ENCODE measurements at places on chromosomes 3 and 15.

DNA sequence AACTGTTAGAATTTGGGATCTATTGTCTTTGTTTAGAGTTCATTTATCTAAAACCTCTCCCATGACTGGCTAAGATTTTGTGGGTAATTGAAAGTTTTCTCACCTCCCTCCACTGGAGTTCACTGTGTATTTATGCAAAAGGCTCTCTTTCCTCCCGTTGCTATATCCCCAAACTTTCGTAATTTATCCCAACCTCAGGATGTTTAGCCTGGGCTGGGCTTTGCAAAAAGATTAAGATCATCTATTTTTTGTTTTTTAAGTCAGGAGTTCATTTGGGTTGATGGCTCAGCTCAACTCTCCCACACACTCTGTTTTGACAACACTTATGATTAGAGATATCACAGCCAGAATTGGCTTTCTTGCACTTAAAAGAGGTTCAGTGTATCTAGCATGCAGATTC is 27.0 kb downstream of the SUCNR1 start:
- DNase-seq = no peak

GRCh38 chr3:73294537-73294936 is 233.1 kb downstream of the EBLN2 start:
- DNase-seq = no peak

DNA sequence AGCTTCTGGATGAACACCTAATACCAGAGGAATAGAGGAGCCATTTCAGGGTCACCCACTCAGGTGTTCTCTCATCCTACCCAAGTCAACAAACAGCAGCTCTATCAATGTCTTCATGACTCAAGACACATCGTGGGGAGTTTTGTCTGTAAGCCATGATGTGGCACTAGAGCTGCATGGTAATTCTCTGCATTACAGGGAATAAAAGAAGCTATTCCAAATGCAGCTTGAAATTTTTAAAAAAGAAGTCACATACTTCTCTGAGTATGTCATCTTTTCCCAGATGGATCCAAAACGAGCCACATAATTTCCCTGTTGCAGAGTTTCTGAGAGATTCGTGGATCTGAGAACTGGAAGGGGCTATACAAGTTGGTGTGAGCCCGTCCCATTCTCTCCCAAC is 6.1 kb upstream of the THSD4 start:
- DNase-seq = no peak

- DNase-seq = no peak
These were observed 7.4 kb upstream of the FGF7 start for GRCh38 chr15:49415638-49416037.

DNA sequence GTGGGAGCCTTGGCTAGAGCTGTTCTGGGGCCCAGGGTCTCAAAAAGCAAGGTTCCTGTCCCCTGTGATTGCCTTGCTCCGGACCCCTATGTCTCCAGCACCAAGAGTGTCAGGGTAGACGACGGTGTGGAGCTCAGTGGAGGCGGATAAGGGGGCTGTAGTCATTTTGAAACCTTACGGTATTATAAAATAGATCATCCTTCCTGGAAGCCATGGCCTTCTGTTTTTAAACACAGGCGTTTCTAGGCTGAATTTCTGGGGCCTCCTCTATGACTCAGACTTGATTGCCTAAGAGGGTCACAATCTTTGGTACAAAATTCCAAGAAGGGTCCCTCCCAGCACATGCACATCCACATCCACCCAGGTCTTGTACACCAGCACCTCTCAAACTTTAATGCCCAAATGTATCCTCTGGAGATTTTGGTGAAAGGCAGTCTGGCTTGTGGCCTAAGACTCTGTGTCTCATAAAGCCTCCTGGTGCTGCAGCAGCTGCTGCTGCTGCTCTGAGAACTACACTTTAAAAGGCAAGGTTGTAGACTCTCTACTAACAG is 70.5 kb upstream of the XCR1 start:
- DNase-seq = no peak

DNA sequence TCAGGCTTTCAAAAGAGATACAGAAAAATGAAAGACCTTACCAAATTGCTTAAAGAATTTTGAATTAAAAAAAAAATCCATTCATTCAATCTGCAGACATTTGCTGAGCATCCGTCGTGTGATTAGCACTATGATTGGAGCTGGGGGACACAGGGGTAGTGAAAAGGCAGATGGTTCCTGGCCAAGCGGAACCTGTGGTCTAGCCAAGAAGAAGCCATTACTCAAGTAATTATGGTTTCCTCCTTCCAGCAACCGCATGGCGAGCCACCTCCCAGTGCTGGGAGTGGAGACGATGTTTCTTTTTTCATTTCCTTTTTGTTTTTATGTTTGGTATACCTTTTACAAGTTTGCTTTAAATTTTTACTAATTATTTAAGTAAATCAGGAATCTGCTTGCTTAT is 140.2 kb downstream of the CACNA2D3 start:
- no peak for DNase-seq

DNA sequence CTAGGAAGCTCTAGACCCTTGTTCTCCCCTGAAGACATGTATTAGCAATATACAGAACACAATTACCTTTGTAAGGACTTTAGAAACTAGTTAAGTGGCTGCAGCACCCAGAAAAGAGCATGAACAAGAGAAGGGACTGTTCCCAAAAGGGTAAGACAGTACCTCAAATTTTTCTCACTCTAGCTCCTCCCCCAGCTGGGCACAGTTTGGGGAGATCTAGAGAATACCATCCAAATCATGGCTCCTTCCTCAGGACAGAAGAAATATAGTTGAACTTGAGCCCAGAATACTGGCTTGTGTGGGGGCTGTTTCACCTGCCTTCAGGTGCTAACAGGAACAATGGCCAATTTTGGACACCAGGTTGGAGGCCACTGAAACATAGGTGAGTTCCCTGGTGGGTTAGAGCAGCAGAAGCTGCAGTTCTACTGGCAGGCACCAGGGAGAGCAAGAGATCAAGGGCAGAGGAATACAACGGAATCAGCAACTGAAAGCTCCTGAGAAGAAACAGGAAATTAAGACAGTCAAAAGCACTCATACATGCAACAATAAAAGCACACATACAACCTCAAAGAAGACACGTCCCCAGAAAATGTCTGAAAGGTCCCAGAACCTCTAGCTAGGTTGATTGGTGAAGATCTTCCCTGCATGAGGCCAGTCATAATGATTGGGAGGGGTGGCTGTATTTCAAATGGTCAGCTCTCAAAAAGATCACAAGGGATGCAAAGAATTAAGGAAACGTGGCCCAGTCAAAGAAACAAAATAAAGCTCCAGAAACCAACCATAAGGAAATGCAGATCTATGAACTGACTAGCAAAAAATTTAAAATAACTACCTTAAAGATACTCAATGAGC is 104.9 kb upstream of the ASB14 start:
- DNase-seq = peak; percentile 20

DNA sequence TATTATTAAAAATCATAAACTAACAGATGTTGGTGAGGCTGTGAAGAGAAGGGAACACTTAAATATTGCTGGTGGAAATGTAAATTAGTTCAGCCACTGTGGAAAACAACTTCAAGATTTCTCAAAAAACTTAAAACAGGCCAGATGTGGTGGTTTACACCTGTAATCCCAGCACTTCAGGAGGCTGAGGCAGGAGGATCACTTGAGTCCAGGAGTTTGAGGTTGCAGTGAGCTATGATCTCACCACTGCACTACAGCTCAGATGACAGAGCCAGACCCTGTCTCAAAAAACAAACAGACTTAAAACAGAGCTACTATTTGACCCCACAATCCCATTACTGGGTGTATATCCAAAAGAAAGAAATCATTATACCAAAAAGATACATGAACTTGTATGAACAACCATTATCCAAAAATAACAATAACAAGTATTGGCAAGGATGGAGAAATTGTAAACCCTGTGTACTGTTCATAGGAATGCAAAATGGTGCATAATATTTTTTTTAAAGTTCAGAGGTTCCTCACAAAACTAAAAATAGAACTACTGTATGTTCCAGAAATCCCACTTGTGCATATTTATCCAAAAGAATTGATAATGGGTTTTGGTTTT is 25.5 kb downstream of the ZNF148 start:
- DNase-seq = no peak

DNA sequence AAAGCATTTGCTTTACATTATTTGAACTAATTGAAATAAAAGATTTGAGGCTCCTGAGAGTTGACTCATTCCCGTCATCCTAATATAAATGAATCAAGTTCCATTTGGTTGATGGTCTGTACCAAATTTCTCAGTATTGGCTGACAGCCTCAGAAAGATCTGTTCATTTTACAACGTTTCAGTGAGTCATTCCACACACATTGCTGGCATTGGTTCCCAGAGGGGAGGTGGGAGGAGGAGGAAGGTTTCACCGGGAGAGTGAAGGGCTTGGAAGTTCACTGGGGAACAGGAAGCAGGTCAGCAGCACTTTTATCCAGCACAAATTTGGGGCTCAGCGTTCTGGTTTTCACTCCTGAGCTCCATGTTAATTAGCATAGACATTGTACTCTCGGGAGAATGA is 176.7 kb upstream of the CADPS start:
- DNase-seq = no peak

- DNase-seq = no peak
These were observed 470.1 kb upstream of the THBS1 start for GRCh38 chr15:39110746-39111145.

DNA sequence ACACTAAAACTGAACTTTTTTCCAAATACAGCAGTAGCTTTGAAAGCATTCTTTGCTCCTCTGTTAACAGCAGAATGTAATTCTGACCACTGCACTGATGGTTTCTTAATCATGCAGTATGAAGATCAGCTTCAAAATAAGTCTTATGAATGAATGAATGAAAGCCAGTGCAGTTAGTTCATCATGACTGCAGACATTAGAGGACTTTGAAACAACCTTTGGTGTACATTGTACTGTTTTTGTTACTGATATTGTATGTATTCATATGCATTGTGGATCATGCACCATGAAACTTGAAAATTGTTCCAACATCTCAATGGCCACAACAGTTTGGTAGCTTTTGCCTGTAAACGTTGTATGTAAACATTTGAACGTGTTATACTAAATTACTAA is 1.3 kb upstream of the TNIK start:
- DNase-seq = no peak

GRCh38 chr3:133583396-133583795 is 9.9 kb downstream of the CDV3 start:
- DNase-seq = no peak

GRCh38 chr15:68631601-68632051 is 52.8 kb downstream of the CORO2B start:
- no peak for DNase-seq

- no peak for DNase-seq
These were observed 95.2 kb downstream of the CHSY1 start for GRCh38 chr15:101156509-101157159.

GRCh38 chr15:49094923-49095322 is 48.7 kb upstream of the SECISBP2L start:
- DNase-seq = no peak

DNA sequence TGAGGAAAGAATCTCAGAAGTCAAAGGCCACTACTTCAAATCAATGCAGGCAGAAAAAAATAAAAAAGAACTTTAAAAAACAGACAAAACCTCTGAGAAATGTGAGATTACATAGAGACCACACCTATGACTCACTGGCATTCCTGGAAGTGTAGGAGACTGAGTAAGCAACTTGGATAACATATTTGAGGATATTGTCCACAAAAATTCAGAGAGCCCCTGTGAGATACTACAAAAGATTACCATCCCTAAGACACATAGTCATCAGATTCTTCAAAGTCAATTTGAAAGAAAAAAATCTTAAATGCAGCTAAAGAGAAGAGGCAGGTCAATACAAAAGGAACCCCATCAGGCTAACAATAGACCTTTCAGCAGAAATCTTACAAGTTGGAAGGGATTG is 887.3 kb downstream of the NTRK3 start:
- no peak for DNase-seq

- DNase-seq = no peak
These were observed 10.8 kb downstream of the SHISA5 start for GRCh38 chr3:48493203-48493501.

DNA sequence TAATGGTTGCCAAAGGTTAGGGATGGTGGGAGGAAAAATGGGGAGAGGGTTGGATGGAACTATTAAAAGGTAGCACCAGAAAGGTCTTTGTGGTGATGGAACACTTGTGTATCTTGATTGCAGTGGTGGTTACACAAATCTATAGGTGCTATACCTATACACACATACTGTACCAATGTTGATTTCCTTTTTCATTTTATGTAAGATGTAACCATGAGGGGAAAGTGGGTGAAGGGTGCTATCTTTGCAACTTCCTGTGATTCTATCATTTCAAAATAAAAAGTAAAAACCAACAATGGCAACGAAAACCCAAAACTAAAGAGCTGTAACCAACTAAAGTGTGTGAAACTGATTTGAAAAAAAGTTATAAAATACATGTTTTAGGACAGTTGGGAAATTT is 761 bp upstream of the ZNF35 start:
- no peak for DNase-seq

DNA sequence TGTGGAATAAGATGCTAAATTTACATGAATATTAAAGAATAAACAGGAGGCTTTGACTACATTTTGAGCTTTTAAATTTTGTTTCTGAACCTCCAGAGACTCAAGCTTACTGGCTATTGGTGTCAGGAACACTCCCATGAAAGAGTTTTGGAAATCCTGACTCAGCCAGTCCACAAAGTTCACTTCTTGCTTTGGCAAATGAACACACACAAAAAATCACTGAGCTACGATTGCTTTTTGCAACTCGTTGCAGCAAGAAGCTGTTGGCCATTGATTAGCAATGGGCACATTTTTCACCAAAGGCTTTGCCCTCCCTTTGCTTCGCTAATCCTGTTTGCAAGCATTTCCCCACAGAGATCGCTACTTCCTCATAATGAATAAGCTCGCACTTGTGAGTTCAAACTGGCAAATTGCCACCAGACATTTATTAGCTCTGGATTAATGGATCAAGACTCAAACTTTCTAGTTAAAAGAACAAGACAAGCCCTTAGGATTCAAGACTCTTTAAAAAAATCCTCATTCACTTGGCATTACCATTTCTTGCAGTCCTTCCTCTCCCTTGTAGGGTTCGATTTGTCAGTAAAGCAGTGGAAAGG is 343.2 kb upstream of the ONECUT1 start:
- DNase-seq = no peak

- DNase-seq = no peak
These were observed 22.3 kb upstream of the LINGO1 start for GRCh38 chr15:77654975-77655374.

DNA sequence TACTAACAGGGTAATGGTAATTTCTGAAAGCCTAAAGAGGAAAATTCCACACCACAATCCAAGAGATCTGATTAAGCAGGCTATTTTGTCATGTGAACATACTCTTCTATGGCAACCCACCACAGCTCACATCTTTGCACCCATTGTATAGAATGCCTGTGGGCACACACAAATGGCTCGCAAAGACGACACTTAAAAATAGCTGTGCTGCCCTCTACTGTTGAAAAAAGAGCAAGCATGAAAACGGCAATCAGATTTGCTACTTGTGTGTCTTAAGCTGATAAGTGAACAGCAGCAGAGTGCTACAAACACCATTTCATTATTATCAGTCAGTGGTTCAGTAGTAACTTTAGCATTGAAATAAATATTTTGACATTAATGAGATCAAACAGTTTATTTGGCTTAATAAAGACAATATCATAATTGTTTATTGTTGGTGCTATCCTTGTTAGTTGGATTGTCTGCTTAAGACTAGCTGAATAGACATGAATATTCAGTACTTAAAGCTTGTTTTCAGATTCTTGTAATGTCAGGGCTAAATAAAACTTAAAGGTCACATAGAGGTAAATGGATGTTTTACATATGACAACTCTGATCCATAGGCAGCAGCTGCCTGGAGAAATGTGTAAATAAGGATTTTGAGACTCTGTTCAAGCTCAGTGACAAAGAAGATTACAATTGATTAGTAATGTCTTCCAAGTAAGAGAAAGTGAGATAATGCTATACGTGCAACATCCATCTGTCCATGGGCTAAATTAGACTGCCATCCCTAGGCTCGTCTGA is 199.1 kb downstream of the LRRN1 start:
- peak; percentile 4 for DNase-seq

- peak; percentile 26 for DNase-seq
These were observed 36.1 kb upstream of the MYO5C start for GRCh38 chr15:52331490-52332240.
